SHP77 treated with DMSO at 0.1 percent for 48 hours (cell line): ENCODE measurements at places on chromosomes 3 and 15.

GRCh38 chr3:31321620-31322019, 211.1 kb upstream of the STT3B start:
- no peak for DNase-seq

DNA sequence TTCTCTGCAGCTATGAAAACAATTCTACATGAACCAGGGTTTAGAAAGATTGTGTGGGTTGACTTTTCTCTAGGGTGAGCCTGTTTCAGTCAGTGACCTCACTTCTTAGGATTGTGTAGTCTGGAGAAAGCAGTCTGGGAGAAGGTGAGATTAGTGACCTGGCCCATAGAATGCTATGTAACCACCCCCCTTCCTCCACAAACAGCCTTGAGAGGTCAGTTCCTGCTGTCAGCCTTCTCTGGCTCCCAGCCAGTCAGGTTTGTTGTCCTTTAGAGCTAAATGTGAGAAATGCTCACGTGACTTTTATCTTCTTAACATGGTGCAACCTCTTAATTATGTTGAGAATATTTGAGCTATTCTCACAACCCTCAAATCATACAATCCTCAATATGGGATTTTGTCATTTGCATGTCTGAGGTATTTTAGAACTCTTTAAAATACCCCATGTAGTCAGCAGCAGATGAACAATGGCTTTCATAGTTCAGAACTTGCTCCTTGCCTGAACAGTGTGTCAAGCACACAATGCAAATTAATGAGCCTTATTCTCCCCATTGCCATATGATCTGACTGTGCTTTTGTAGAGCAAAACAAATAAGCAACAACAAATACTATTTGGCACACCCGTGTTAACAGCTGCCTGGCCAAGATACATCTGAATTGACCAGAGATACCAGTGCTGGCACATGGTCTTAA, 311.6 kb downstream of the CNTN6 start:
- no peak for DNase-seq

DNA sequence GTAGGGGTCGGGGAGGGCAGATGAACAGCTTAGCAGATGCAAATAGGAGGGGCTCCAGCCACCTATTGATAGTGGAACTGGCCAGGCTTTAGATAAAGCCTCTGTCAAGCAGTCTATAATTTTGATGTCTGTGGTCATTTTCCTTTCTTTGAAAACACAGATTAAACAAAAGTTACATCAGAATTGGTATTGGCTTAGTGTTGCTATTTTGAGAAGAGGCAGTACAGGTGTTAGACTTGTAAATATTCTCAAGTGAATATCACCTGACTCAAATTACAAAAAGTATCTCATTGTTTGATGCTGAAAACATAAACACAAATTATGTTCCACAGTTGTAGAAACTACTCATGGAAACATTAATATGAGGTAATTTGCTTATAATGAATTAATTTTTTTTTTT, 18.1 kb downstream of the GHRL start:
- no peak for DNase-seq

DNA sequence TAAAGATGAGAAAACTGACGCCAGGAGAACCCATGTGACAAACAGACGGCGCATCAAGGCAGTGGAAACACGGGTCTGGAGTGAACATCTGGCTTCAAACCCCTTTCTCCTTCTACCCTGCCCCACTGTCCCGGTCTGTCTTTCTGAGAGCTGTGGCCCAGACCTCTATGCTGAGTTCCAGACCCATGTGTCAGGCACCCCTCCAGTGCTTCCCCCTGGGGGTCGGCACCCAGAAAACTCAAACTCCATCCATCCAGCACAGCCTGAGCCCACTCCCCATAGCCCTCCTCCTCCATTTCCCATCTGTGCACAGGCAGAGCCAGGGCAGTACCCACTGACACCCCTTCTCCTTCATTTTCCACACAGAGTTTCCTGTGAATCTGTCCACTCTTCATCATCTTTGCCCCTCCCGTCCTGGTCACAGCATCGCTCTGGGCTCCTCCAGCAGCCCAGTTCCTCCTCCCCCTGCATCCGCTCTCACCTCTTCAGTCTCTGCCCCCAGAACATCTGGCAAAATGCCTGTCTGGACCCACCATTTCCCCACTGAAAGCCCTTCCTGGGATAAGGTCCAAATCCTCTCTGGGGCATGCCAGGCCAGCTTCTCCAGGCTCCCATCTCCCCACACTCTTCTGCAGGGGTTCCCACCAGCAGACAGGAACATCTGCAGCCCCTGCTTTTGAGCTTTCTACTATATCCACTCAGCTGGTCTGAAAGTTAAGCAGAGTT, 2.9 kb downstream of the FAM240A start:
- DNase-seq, result no peak

- DNase-seq, result no peak
Measured at GRCh38 chr3:132625613-132626012, 28.5 kb downstream of the ACKR4 start.

- DNase-seq, result no peak
Measured at GRCh38 chr3:189735913-189736312, 104.7 kb downstream of the TP63 start.

DNA sequence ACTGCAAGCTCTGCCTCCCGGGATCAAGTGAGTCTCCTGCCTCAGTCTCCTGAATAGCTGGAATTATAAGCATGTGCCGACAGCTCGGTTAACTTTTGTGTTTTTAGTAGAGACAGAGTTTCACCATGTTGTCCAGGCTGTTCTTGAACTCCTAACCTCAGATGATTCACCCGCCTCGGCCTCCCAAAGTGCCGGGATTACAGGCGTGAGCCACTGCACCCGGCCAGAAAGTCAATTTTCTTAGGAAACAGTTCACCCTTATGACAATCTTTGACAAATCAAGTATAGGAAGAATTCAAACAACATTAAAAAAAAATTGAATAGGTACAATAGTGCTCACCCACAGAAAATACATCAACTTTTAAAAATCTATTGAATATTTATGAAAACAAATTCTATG, 23.6 kb upstream of the DUT start:
- DNase-seq, result no peak

GRCh38 chr3:58580826-58581327, 3.7 kb upstream of the FAM107A start:
- DNase-seq, result no peak

DNA sequence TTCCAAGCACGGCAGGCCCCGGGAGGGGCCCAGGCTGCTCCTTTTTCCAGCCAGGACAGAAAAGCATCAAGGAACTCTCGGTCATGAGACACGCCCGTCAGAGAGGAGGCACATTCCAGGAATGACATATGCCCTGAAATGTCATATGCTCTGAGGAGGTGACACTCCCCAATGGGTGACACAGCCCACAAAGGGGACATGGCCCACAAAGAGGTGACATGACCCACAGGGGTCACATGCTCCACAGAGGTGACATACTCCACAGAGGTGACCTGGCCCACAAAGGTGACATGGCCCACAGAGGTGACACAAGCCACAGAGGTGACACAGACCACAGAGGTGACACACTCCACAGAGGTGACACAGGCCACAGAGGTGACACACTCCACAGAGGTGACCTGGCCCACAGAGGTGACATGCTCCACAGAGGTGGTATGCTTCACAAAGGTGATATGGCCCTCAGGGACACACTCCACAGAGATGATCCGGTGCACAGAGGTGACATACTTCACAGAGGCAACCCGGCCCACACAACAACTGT, 79.2 kb downstream of the ABHD5 start:
- no peak for DNase-seq

DNA sequence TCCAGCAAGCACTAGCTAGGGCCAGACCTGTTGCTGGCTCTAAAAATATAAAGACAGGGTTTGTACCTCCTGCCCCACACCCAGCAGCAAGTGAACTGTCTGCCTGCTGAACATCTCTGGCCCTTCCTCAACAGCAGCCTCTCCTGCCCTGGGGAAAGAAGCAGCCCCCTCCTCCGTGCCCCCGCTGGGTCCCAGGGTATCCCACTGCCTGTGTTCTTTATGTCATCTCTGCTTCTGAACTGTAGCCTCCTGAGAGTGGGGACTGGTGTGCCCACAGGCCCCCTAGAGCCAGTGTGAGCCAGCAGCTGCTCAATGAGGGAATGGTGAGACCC, 54.5 kb downstream of the ACAD9 start:
- no peak for DNase-seq

- no peak for DNase-seq
Measured at GRCh38 chr3:194032828-194033435, 103.0 kb upstream of the HES1 start.

DNA sequence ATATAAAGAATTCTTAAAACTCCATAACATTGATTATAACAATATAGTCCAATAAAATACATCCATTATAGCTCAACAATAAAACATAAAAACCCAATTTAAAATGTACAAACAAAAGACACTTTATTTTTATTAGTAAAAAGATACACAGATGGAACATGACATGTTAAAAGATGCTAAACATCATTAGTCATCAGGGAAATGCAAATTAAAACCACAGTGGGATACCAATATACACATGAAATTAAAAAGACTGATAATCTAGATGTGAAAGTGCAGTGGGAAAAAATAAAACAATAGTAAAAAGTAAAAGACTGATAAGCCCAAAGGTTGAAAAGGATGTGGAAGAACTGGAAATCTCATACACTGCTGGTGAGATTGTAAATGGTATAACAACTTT, 46.2 kb downstream of the DNAH12 start:
- DNase-seq, result no peak

DNA sequence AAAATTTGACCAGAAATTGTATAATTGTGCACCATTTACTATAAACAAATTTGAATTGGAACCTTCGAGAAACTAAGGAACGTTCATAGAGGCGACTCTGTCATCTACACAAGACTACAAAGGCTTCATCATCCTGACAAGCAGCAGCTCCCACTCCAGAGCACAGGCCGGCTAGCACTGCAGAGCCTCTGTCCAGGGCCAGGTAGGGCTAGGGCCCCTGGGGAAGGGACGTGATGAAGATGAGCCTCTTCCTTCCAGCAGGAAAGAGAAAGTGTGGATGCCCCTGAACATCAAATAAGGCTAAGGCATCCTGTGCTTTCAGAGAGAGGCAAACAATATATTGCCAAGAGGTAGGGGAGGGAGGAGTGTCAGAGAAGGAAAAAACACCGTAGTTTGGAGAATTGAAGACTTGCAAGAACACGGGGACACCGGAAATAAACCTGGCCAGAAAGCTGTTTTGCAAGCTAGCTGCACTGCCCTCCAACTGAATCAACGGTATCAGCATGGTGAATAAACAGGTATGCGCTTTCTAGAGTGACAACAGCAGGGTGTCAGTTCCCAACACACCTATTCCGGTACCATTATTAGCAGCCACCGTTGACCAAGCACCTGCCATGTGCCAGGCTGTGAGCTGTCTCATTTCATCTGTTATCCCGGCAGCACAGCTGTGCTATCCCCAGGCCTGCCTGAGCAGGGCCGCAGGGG, 12.4 kb downstream of the XXYLT1 start:
- DNase-seq, result no peak

GRCh38 chr3:78589778-78590177, 1178.0 kb downstream of the ROBO1 start:
- DNase-seq, result no peak

DNA sequence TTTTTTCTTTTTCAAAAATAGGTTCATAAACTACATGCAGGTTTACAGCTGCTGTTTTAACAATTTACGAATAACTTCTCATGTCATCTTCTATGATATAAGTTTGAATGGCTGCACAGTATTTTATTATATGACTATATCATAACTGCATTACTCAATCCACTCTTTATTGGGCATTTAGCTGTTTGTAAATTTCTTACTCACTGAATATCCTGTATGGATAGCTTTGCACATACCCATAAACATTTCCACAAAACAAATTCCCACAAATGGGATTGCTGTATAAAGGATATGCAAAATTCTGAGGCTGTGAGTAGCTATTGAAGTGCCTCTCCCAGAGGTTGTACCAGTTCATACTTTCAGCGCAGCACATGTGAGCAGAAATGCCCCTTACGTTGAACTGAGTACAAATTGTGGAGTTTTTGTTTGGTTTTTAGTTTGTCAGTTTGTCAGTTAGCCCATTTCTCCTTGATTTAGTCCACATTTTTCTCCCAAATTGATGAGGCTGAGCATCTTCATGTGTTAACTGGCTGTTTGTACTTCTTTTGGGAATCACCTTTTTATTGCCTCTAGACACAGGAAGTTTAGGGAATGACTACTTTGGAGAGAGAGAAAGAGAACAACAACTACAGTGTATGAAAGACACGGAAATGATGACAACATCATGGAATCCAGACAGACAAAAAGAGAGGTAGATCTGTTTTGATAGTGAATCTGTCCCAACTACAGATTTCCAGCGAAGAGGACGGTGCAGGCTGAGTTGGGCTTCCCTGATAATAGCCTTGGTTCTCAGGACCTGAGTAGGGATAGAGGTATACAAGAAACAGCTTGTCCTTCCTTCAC, 24.8 kb downstream of the TTC23 start:
- DNase-seq, result no peak

GRCh38 chr3:24027946-24028345, 82.9 kb downstream of the NR1D2 start:
- DNase-seq, result no peak

DNA sequence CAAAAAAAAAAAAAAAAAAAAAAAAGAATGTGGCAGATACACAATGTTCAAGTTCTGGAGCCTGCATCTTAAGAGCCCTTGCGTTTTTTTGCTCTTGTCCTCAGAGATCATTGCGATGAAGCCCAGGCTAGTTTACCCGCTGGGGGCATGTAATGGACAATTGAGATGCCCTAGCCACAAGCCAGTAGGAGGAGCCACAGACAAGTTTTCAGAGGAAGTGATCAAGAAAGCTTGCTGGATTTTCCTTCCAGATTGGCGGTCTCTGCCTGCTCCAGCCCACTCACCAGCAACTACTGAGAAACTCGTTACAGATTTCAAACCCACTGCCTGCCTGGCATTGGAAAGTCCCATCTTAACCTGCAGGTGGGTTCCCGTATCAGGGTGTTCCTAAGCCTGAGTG, 192.1 kb upstream of the EOMES start:
- DNase-seq, result no peak

GRCh38 chr3:42668793-42669217, 15.3 kb downstream of the ZBTB47 start:
- DNase-seq, result no peak

- no peak for DNase-seq
Measured at GRCh38 chr15:45891766-45892165, 256.9 kb downstream of the SQOR start.

DNA sequence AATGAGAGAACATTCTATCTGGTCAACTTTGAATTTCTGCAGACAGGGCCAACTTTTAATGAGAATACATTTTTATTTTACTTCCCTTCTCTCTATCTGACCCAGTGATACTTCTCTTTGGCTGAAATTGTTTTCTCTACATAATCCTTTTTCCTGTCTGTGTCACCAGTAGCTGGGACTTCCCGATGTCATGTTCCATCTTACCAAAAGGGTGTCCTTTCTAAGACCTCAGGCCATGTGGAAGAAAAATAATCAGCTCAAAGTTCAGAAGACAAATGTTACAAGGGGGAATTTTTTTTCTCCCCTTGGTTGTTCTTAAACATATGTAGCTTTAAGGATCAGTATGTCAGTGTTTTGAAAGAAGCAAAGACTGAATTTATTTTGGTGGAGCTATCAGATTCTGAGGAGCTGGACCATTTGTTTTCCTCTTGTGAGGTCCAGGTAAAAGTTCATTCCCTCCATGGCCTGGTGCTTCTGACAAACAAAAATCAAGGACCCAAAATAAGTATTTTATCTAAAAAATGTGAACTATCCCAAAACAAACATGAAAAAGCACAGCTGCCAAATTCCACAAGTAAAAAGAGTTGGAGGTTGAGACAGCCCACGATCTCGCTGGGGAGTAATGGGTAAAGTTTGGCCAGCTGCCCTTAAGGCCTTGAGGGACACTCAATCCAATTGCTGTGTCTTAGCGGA, 859.4 kb upstream of the NR2F2 start:
- DNase-seq, result no peak
